ENCODE measurements at places on chromosomes 6 and 20.

DNA sequence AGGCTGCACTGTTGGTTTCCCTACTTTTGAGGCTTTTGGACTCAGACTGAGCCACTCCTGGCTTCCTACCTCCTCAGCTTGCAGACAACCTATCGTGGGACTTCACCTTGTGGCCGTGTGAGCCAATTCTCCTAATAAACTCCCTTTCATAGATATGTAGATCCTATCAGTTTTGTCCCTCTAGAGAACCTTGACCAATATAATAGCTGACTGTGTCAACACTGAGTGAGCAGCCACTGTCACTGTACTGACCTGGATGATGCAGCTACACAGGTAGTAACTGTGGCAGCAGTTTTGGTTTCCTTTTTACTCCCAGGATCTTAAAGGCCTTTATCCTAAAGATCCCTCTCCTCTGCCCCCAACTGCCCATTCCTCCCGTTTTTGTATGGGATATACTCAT lies 70.2 kb downstream of the SLC22A3 start:
- no peak for DNase-seq

DNA sequence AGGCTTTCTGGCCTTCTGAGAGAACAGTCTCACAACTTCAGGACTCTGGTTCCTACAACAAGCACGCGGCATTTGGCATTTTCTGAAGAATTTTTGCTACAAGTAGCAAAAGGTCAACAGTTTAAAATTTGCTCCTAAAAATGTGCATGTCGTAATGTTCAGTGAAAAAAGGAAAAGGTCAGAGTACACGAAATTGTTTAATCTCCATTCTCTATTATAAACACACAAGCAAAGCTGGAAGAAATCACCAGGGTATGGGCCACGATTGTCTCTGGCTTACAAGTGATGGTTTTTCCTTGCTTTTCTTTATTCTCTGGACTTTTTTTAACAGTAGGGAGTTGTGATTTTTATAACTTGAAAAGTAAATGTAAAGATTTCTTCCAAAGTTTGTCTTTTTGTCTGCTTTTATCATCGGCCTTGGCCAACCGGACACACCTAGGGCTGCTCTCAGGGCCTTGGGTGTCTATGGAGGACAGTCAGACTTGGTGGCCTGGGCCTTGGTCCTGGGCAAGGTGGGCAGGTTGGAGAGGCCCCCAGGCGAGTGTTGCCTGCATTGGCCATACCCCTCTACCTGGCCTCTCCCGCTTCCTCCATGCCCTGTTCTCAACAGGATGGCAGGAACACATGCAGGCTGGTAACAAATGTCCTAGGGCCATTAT lies 32.4 kb downstream of the PLEKHG1 start:
- DNase-seq = no peak

GRCh38 chr6:85714893-85715530 lies 72.3 kb upstream of the SYNCRIP start:
- DNase-seq = no peak

GRCh38 chr6:16284472-16284871 lies 46.1 kb downstream of the GMPR start:
- no peak for DNase-seq

DNA sequence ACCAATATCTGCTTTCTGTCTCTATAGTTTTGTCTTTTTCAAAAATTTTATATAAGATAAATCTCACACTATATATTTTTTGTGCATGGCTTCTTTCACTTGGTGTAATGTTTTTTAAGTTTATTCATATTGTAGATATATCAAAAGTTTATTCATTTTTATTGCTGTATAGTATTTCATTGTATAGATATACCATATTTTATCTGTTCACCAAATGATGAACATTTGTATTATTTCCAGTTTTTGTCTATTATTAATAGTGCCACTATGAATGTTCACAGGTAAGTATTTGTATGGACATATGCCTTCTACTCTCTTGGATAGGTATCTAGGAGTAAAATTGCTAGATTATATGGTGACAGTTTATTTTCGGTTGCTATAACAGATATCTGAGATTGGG lies 289.5 kb upstream of the CITED2 start:
- no peak for DNase-seq

DNA sequence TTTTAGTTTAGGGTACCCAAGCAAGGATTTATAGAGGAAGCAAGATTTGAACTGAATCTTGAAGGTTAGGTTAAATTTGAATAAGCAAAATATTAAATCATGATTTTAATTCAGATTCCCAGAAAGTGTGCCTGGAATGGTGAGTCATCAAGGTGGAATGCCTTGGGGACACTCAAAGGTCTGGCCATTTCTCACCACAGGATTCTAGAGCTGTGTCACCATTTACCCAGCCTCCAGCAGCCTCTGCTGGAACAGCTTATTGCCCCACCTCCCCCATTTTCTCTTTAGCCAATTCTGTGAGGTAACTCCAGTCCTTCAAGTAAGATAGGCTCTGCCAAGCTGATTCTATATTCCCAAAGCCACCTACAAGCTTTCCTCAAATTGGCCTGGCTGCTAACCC lies 181.4 kb downstream of the SIM1 start:
- no peak for DNase-seq

DNA sequence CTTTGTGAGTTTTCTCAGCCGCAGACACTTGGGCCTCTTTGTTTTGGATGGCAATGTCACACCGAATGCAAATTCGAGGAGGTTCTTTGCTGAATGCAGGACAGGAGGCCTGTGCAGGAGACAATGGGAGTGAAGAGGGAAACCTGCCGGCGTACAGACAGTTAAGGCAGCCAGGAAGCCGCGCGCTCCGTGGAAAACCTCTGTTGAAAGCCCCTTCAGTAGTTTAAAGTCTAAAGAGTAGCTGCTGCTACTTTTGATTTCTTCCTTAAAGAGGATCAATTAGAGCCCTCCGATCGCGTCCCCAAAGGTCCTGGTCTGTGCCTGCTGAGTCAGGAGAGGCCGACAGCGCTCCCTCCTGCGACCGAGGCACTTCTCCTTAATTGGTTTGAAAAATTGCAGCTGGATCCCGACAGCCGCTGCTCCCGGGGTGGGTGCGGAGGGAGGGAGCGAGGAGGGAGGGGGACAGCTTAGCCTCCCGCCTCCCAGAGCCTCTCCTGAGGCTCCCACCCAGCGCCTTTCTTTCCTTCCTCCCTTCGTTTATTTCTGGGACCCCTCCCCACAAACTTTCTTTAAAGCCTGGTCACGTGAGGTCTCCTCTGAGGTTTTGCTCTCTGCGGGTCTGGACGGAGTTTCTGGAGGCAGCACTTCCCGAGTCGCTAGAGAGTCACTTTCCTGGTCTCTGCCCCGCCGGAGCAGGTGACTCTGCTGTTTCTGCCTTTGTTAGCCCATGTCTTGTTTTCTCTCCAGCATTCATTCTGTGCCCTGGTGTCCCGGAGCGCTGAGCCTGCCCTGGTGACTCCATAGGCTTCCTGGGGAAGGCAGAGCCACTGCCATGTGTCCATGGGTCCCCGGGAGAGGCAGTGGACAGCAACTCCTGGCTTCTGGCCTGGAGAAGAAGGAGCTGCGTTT lies 22.3 kb upstream of the RPP40 start:
- no peak for DNase-seq

DNA sequence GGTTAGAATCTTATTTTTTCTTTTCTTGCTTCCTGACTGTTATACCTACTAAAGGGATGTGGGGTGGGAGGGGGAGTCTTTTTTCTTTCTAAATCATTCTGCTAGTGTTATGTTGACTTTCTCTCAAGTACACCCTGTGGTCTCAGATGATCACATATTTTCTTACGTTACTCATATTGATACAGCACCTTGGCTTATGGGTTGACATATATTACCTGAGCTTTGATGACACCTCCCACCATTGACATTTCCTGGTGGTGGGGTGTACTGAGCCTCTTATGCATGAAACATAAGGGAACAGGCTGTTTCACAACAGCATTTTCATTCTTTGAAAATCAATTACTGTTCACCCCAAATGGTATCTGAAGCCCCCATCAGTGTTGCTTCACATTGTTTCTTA lies 169.8 kb downstream of the MMS22L start:
- no peak for DNase-seq

DNA sequence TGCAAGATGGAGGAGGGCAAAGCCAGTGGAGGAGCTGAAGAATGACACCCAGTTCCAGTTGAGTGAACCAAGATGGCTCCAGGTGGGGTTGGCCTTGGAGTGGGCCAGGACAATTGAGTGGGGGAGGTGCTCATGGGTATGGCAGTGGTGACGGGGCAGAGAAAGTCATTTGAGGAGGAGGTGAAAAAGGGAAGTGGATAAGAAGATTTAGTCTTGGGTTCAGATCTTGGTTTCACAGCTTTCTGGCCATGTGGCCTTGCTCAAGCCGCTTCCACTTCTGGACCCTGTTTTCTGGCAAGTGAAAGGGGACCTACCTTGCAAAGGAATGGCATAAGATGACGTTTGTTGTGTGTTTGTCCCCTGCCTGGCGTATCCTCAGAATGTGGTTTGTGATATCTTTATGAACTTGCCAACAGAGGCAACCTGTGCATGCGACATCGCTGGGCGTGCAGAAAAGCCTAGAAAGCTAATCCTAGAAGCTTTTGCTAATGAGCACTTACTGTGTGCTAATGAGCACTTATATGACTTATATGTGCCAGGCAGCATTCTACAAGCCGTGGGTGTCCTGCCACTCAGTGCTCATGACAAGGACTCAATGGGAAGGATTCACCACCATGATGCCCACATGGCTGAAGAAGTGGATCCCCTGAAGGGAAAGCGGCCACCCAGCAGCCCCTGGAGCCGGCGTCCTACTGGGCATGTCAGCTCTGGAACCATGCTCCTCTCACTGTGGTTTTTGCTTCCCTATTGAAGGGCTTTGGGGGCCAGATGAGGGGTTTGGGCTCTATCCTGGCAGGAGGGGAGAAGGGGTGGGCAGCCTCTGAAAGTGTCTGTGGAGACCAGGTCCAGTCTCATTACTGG lies 23.6 kb upstream of the STX16 start:
- DNase-seq = no peak

DNA sequence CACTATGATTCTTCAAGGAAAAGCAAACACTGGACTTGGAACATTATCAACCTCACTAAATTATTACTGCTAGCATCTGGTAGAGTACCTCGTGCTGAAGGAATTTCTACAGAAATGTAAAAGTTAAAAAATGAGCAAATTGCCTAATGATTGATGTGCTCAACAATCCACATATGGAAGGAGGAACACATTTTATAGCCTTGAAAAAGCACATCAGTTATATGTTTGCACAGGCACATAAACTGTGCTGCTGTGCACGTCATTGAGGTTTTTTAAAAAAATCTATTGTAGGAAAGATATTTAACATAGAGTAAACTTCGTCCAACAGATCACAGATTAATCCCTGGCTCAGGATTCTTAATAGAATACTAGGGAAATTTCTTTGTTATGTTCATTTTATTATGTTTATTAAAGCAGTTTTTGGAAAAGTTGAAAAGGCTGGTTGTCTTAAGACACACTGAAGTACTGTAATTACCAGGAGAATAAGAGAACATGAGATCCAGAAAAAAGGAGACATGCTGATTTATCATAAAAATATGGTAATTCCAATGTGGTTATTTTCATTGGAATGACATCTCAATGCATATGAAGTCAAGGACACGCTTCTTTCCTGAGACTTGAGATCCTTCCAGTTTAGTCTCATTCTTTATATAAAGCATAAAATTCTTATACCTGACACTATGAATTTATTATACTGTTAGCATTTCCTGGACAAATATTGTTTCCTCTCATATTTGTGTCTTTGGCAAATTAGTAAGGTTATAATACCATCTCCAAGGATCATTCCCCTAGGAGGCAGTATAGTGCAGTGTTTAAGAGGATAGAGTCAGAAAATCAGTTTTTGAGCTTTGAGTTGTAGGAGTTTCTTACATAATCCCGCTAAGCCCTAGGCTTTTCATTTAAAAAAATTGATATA lies 511.1 kb downstream of the TENT5A start:
- DNase-seq = no peak

DNA sequence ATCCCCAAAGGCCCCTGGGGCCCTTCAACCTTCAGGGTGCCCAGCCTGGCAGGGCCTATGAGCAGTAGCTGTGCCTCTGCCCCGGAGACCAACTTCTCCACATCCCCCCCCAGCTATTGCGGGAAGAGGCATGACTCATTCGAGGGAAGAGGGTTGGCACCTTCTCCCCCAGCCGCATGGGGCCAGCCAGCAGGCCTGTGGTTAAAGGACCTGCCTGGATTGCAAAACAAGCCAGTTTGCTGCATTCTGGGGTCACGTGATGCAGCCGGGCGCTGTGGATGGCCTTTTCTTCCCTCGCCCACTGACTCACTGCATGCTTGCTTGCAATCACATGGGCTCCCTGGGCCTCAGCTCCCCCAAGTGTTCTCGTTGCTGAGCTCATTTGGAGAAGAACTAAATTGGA lies 182.5 kb downstream of the MAFB start:
- peak; percentile 0 for DNase-seq

- DNase-seq = no peak
Observed at GRCh38 chr6:162683135-162683534, 44.4 kb downstream of the PRKN start.

GRCh38 chr20:42587427-42587826 lies 602.3 kb downstream of the PTPRT start:
- no peak for DNase-seq

DNA sequence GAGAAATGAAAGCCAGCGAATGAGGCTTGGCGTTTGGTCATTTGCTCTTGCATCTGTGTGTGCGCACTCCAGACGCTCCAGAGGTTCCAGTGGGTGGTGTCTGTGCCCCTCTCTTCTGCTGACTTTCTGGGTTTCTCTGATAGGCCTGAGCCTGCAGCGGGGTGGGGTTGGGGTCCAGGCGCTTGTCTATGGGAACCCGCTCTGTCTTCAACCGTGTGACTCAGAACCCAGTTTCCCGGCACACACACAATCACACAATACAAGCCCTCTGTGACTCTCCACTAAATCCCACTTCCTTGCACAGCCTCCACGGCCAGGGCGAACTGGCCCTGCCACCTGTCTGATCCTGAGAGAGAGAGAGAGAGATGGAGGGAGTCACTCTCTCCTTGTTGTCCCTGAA lies 24.6 kb downstream of the RBM38 start:
- DNase-seq = no peak

GRCh38 chr6:101400326-101401135 lies 7.0 kb downstream of the GRIK2 start:
- no peak for DNase-seq

GRCh38 chr20:1860446-1860845 lies 34.8 kb upstream of the SIRPA start:
- no peak for DNase-seq

DNA sequence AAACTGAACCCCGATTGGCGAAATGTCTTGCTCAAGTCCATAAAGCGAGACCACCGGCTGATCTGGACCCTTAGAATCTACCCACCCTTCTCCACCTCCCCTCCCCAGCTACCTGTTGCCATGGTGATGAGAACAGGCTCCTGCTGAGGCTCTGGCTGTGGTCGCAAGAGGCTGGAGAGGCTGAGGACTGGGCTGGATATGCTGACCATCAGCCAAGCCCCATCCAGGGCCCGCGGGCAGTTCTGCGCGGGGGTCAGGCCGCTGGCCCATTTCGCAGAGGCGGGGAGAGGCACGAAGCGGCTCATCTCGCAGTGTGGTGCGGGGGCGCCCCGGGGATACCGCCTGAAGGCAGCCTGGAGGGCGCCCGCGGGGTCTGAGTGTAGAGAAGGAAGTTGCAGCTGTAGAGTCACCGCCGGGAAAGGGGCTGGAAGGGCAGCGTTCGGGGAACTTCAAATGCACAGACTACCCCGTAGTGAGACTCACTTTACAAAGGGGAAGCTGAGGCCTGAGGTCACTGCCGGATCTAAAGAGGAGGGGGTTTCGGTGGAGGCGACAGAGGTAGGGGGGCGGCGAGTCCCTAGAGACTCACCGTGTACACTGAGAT lies 671 bp downstream of the TAPBP start:
- DNase-seq = peak; percentile 37

- no peak for DNase-seq
Observed at GRCh38 chr6:104349191-104349590, 510.5 kb downstream of the HACE1 start.
